ENCODE measurements at places on chromosomes 3 and 15. TPM values are rescaled to one million over a fixed set of nuclear protein-coding genes. Genes with fewer than 3 reads are reported as not detected.

The SST gene
- total RNA-seq: not detected

The CAMK1 gene
- total RNA-seq: 34.3 TPM

The STT3B gene
- total RNA-seq: 186 TPM

The SKOR1 gene
- 0.09 TPM for total RNA-seq

The NPAP1 gene
- not detected for total RNA-seq

The CLDN16 gene
- under 0.01 TPM for total RNA-seq

The CTNNB1 gene
- 821 TPM for total RNA-seq

The GOLGA6D gene
- total RNA-seq: not detected

The FAM43A gene
- 20.3 TPM for total RNA-seq

The SPINK8 gene
- not detected for total RNA-seq

The IL16 gene
- total RNA-seq: 1.6 TPM

The TRIP4 gene
- total RNA-seq: 8.2 TPM

The CDHR4 gene
- under 0.01 TPM for total RNA-seq

The PLEKHO2 gene
- 28.0 TPM for total RNA-seq

The TUSC7 gene
- not detected for total RNA-seq

The HIGD2B gene
- total RNA-seq: not detected

The AGBL1 gene
- not detected for total RNA-seq

The MUSTN1 gene
- total RNA-seq: not detected

The C15orf62 gene
- not detected for total RNA-seq

The CYP8B1 gene
- total RNA-seq: not detected

The SPTBN5 gene
- total RNA-seq: 0.18 TPM
